NCI-H748 treated with DMSO at 0.1 percent for 48 hours (cell line): ENCODE measurements at places on chromosomes 12 and 14.

GRCh38 chr12:28034271-28034670, 61.7 kb upstream of the PTHLH start:
- no peak for DNase-seq

DNA sequence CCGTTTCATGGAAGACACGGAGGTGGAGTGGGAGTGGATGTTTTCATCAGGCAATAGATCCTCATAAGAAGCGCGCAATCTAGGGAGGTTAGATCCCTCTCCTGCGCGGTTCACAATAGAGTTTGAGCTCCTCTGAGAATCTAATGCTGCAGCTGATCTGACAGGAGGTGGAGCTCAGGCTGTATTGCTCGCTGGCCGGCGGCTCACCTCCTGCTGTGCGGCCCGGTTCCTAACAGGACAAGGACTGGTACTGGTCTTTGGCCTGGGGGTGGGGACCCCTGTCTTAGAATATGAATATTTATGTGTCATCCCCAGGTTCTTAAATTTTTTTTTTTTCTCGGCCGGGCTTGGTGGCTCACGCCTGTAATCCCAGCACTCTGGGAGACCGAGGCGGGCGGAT, 36.7 kb downstream of the PRICKLE1 start:
- DNase-seq: no peak

DNA sequence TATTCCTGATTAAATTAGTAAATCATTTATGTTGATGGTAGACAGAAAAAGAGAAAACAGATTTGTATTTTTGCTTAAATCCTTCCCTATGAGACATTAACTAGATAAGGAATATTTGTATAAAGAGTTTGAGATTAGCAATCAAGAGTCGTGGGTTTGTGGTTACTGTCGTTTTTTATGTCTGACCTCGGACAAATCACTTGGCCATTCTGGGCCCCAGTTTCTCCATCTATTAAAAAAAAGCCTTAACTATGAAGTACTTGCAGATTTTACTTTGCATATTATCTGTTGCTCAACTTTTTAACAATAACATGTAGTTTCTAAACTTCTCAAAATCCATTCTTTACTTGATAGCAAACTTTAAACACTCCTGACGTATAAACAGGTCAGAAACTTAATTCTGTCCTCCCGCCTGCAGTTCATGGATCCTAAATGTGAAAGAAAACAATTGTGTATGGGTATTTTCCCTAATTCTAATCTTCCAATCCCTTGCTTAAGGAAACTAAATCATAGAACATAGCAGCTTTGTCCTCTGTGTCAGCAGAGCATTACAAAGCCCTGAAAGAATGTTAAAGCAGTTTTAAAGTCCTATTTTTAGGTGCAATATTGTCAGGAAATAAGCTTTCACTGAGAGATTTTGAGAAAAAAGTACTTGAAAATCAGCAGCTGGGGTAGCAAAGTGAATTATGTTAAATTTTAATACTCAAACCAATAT, 118.2 kb downstream of the GPR135 start:
- no peak for DNase-seq

GRCh38 chr12:3614806-3615466, 123.9 kb downstream of the PRMT8 start:
- DNase-seq: no peak

- no peak for DNase-seq
These were observed 20.1 kb downstream of the TGFB3 start for GRCh38 chr14:75961662-75962061.

DNA sequence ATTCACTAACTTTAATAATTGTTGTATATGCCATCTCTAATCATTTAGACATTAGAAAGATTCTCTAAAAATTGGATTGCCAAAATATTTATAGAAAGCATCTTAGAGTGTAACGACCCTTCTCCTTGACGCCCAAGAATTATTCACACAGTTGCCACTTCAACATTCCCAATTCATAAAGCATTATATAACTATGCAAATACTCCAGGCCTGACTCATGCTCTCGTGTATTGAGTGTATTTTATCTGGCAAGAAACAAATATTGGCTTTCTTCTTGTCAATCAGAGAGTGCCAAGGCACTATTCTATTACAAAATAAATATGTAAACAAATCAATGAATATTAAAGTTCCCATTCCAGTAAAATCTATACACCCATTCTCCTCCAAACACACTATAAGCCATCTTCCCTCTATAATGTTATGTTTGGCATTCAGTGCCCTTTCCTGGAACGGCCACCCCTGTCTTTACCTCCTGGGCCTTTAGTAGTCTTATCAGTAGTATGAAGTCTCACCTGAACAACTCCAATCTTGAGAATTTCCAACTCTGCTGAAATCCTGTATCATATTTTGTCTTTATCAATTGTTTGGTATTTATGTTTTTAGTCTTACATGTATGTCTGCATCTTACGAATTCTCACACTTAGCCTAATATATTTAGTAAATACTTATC, 182.6 kb downstream of the PIK3C2G start:
- no peak for DNase-seq

DNA sequence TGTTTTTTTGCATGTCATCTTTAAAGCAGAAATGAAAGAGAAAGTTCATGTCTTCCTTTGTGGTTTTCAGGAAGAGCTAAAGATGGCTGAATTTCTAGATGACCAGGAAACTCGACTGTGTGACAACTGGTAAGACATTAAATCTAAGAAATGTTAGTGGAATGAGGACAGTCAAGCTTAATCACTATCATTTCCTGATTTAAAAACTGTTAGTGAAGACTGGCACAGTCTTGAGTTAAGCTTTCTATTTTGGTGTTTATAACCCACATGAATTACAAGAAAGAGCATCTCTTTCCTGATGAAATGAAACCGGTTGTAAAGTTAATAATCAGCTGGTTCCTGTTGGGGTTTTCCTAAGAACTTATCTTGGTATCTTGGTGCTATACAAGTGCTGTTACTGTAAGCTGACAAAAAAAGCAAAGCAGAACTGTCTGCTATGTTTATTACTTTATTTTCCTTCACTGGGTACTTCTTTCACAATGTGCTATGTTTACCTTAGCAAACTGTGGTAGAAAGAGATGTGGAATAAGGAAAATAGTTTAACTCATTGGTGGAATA, 5.2 kb downstream of the TRAFD1 start:
- DNase-seq: no peak

DNA sequence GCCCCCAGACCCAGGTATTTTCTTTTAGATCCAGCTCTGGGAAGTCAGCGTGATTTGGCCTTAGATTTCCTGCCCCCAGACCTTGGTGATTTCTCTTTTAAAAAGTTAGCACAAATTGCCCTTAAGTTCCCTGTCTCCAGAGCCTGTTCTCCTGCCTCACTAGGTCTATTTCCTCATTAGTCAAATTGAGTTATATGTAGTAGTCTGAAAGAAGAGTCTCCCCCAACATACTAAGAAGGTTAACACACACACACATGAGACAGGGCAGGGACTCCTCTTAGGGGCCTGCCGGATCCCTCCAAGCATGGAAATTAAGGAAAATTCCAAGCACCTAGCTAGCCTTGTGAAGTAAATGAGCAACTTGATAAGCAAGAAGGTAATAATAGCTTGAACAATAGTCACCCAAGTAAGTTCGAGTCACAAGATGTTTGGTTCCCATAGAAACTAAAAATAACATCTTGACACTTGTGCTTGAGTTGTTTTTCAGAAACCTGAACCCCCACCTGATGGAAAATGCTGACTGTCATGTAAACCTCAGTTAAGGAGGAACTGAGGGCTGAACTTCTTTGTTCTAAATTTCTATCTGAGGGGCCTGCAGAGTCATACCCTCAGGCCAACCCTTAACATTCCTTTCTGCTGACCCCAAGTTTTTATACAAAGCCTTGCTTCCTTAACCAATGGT, 51.6 kb downstream of the CAND1 start:
- no peak for DNase-seq

GRCh38 chr14:36238666-36239363, 62.3 kb upstream of the PTCSC3 start:
- DNase-seq: no peak

DNA sequence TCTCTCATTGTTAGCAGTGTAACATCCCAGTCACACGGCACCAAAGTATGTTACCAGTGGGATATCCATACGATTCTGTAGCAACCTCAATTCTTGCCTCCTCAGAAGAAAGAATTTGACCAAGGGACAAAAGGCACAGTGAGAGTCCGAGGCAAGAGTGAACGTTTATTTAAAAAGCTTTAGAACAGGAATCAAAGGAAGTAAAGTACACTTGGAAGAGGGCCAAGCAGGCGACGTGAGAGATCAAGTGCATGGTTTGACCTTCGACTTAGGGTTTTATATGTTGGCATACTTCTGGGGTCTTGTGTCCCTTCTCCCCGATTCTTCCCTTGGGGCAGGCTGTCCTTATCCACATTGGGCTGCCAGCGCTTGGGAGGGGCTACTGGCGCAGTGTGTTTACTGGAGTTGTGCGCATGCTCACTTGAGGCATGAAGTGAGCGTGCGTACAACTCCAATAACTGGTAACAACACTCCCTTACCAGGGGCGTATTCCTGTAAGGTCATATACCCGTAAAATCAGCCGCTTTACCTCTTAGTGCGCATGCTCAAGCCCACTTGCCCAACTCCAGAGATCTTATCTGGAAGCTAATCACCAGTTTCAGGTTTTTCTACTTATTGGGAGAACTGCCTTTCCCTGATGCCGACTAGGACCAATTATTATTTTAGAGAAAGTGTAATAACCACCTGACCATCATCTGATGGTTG, 71.7 kb downstream of the FAR2 start:
- DNase-seq: no peak

DNA sequence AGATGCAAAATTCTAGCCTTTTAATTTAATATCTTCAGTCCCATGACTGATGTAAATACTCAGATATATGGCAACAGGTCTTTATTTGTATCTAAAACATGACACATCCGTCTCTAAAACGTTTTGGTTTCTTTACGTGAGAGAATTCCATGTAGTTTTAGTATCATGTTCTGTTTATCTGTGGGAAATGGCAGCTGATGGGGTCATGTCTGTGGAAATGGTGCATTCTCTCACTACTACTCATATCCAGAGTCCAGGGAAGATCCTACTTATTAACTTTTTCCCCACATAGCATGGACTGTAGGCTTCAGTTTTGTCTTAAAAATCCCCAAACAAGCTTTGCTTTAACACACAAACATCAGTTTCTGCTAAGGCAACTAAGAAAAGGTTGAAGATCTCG, 53.8 kb downstream of the SPTLC2 start:
- no peak for DNase-seq

GRCh38 chr14:55625481-55625880, 45.5 kb downstream of the KTN1 start:
- no peak for DNase-seq

- no peak for DNase-seq
These were observed 48.5 kb downstream of the JAG2 start for GRCh38 chr14:105120056-105120455.

GRCh38 chr14:37318938-37319337, 121.2 kb downstream of the MIPOL1 start:
- no peak for DNase-seq

- DNase-seq: no peak
These were observed 152.3 kb downstream of the MSRB3 start for GRCh38 chr12:65430571-65431306.

DNA sequence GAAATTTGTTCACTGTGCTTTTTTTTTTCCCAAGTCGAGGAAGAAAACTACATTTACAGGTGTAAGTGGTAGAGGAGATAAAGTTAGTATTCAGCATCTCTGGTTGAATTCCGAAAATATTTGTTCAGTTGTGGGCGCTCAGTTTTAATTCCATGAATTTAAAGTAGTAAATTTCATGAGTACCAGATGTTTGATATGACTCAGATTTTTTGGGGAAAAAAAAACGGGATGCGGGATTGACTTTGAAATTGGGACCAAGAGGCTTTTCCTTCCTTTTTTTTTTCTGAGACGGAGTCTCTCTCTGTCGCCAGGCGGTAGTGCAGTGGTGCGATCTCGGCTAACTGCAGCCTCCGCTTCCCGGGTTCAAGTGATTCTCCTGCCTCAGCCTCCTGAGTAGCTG, 1.6 kb downstream of the TULP3 start:
- DNase-seq: no peak

DNA sequence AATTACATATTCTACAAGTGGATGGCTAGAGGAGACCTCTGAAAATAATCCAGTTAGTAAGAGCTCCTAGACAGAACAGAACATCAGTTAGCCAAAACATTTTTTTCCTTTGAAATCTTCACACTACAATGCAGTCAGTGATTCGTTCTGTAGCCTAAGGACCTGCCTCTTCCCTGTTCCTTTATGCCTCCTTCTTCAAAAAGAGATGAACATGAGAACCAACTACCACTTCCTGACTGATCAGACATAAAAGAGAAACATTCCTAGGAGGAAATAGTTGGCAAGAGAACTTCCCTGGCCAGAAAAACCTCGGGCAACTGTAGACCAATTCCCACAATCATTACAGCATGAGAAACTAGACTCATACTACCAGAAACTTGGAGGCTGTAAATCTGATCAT, 29.4 kb downstream of the ITPR2 start:
- DNase-seq: no peak

GRCh38 chr12:117093431-117093830, 5.8 kb downstream of the TESC start:
- DNase-seq: no peak

DNA sequence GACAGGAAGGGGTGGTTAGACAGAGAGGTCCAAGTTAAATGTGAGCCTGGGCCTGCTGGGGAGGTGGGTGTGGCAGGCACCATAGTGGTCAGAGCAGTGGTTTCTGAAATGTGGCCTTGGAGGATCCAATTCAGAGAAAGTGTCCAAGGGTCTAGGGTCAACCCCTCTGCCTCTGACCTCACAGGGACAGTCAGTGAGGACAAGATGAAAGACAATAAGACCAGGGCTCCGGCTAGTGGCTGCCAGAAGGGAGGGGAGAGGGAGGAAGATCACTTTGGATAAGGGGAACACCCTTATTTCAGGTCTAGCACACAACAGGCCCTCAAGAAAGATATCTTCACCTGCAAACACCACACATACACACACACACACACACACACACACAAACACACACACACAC, 335.1 kb downstream of the MED13L start:
- DNase-seq: no peak

DNA sequence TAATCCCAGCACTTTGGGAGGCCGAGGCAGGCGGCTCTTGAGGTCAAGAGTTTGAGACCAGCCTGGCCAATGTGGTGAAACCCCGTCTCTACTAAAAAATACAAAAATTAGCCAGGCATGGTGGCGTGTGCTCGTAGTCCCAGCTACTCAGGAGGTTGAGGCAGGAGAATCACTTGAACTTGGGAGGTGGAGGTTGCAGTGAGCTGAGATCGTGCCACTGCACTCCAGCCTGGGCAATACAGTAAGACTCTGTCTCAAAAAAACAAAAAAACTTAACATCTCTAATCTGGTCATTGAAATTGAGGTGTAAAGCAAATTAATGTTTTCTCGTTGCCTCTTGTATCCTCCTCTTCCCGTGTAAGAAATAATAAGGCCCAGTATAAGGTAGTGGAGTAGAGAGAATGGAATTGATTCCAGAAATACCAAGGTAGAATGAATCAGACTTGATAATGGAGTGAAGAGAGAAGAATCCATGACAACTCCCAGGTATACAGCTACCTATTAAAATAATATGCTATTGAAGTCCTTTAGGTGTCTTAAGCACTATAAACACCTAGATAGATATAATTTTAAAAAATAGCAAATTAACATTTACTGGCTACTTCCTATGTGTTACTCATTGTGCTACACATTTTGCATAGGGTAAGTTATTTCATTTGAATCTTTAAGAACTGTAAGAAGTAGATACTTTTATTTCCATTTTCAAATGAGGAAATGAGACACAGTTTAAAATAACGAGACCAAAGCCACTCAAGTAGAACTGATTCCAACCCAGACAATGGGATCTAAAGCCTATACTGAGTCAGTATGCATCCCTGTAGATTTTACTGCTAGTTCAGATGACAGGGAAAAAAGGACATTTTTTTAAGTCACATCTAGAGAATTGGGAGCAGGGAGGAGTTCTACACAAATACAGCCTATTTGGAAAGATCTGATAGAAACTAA, 23.2 kb downstream of the RAP1B start:
- no peak for DNase-seq

- DNase-seq: peak; percentile 32
These were observed 119.6 kb downstream of the LRRIQ1 start for GRCh38 chr12:85155791-85156190.
